ENCODE measurements at places on chromosomes 12 and 14.

GRCh38 chr12:63795944-63796343, 16.2 kb downstream of the RXYLT1 start:
- DNase-seq: no peak

DNA sequence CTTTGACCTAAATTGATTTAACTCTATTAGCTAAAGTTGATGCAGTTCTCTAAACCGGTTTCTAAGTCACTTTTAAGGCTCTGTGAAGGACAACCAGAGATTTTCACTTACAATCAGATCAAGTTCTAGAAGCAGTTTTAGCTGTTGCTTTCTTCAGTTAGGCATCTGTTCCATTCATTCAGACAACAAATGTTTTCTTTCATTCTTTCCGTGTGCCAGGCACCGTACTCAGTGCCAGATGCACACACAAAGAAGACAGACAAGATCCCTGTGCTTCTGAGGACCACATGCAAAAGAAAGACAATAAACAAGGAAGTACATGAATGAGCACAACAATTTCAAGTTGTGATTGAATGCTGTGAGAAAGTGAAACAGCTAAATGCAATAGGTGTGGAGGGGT, 11.1 kb upstream of the EGLN3 start:
- DNase-seq: no peak

- no peak for DNase-seq
Observed at GRCh38 chr14:56797569-56798446, 12.5 kb downstream of the OTX2 start.

DNA sequence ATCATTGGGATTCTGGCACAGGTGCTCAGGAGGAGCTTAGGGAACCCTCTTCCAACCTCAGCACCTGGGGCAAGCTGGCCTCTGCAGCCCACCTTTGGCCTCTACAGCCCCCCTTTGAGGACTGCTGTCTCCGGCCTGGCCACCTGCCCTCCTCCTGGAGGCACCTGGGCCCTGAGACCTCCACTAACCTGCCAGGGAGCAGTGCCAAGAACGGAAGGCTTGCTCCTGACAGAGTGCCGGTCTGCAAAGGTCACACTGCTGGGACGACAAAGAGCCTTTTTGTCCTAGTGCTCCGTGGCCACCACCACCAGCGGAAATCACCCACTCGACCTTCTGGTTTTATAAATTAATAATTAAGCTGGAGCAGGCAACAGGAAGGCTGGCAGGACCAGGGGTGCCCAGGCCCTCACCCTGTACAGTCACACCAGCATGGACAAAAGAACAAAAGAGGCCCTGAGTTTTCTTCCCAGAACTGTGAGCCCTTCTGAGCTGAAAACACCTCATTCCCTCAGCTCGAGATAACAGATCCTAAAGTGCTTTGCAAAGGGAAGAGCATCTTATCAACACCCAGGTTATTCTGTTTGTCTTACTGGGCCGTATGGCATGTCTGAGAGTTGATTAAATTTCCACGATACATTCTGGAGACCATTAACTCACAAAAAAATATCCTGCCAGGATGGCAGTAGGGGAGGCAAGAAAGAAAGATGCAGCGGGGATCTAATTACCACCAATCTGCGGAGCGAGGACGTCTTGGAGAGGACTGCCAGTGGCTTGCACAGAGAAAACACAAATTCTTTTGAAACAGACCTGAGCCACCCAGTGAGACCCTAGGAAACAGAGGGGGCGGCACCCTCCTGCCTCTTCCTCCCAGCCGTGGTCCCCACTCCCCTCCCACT, 8.2 kb downstream of the TESC start:
- DNase-seq: no peak

DNA sequence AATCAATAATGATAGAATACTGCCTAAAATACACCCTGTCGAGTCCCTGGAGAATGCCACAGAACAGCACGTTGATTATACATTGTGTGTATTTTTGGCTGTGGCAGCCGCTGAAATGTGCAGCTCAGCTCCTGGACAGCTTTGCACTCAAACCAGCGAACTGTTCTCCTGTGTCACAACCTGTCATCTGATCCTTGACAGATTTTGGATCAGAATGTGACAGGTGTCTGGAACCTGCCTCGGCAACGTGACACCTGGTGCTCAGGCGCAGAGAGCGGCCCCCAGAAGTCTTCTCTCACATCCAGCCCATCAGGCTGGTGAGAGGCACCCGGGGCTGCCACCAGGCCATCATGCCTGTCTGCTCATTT, 19.3 kb downstream of the MVK start:
- DNase-seq: no peak

DNA sequence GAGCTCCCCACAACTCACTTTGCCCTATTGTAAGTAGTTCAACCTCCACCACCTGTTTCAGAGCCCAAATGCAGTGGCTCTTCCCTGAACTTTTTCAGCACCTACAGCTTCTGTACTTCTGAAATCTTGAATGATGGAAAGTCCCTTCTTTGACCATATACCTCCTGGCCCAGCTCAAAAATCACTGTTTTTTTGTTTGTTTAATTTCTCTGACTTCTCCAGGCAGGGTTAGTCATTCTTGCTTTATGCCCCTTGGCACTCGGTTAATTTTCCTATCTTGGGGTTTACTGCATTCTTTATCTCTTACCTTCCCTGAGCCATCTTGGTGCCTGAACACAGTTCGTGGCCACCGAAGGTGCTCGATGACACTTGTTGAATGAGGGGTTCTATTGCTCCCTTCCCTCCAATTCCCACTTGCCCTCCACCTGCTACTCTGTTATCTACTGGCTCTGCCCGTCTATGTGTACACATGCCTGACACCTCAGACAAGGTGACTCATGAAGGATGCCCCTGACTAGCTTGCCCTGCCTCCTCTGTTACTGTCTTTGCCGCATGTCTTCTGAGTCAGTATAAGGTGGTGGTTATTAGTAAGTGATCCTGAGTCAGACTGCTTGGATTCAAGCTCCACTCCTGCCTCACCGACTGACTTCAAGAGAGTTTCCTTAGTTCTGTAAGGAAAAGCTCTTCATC, 4.4 kb downstream of the AMHR2 start:
- no peak for DNase-seq

DNA sequence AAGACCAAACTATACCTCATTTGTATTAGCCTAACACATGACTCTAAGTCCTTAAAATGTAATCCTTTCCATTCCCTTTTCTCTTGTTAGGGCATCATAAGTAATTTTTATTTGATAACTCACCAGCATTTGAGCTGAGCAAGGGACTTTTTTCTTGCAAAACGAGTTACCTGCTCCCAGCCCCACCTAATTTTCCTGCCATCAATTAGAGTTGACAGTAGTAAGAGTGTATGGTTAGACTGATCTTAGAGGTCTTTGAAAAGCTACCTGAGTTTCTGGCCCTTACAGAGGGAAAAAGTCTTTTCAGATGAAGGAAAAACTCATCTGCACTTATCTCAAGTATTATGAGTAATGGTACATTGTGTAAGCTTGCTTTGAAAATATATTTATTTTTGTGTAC, 33.7 kb upstream of the AMN start:
- DNase-seq: no peak

DNA sequence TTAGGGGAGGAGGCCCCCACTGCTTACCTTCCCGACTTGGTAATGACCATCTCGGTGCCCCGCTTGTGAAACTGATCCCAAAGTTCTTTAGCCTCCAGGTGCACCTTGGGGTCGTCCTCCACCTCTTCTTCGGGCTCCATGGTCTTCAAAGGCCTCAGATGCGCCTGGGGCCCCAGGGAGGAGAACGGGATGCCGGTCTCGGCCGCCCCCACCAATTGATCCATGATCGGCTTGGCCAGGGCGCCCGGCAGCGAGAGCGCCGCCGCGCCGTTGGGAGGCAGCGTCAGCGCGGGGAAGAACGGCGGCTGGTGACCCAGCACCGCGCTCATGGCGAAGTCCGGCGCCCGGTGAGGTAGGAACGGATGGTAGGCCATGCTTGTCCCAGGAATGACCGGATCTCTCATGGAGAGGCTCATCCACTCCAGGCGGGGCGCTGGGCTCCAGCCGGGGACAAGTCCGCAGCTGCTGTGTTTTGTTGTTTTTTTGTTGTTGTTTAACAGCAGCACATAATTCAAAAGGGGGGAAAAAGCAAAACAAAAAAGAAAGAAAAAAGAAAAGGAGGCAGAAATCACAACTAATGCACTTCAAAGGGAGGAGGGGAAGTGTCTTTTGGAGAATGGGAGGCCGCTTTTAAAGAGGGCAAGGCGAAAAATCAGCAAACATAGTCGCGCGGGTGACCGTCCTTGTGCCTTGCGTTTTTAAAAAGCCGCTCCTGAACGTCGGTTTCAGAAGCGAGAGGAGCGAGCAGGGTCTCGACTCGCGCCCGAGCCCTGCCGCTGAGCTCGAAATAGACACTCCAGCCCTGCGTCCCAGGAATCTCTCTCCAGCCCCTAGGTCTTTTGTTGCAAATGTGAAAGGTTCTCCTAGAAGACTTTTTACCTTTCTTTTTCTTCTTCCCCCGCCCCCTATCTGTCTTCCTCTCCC, 928 bp downstream of the TBX3 start:
- DNase-seq: no peak

DNA sequence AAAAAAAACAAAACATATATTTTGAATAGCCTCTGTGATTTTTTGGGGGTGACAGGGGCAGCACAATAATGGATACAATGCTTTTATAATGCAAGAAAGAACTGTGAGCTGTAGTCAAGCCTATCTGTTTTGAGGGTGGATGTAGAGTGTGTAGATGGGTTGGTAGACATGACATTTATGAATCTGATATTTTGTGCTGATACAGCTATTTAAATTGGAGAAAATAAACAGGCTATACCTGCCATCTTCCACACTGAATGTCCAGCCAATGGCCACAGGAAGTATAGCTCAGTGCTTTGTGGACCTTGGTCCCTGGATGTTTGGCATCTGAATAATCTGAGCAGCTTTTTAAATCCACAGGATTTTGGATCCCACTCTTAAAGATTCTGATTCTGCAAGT, 175.0 kb downstream of the NEDD1 start:
- no peak for DNase-seq

- DNase-seq: no peak
Observed at GRCh38 chr12:50077099-50077498, 8.0 kb upstream of the SMARCD1 start.

DNA sequence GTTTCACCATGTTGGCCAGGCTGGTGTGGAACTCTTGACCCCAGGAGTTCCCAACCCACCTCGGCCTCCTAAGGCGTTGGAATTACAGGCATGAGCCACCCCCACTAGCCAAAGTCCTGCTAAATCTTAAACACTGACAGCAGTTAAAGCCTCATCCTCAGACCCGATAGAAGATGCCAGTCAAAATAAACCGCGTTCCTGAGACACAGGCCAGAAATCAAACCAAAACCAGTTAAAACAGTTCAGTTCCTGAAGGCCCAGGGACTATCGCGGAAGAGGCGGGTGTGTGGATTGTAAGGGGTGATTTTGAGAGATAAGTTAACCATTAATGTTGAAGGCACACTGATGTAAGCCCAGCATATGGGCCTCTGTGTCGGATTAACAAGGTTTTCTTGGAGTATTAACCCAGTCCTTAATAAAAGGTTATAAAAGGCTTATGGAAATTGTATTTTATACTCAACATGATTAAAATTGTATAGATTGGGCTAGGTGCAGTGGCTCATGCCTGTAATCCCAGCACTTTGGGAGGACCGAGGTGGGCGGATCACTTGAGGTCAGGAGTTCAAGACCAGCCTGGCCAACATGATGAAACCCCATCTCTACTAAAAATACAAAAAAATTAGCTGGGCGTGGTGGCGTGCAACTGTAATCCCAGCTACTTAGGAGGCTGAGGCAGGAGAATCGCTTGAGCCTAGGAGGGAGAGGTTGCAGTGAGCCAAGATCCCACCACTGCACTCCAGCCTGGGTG, 18.7 kb upstream of the CDCA4 start:
- no peak for DNase-seq

DNA sequence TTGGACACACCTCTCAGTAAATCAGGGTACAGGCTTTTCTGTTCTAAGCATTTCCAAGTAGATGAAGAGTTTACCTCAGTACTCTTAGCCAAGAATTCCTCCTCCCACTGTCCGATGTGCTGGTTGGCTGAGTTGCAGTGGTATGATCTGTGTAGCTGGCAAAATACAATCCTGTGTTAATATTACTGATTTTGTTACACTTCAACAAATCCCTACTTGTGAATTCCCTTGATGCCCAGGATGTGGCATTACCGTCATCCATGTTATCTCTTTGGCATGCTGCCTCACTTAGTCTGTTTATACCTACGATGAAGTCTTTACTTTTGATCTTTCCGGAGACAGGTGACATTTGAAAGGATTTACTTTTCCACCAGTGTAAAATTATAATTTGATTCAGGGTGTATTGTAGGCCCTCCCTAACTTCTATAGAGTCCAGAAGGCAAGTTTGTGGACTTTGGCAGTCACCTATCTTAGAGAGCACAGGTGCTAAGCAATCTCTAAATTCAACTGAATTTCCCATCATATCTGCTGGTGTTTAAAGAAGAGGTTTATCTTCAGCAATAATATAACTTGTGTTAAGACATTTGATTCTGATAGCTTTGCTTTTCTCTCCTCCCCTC, 10.1 kb downstream of the CCDC196 start:
- DNase-seq: no peak

- no peak for DNase-seq
Observed at GRCh38 chr14:31414190-31414833, 6.0 kb downstream of the HEATR5A start.

DNA sequence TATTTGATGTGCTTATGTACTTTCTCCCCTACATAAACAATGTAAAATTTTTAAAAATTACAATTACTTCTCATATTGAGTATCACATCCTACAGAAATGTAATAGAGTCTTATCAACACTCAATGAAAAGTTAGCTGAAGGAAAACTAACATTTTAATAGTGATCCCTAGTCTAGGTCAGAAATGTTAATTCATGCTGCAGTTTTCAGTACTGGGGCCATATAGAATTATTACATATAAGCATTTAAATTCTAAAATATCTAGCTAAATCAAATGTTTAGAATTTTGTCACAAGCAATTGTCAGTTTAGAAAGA, 37.8 kb downstream of the SLC6A15 start:
- no peak for DNase-seq

DNA sequence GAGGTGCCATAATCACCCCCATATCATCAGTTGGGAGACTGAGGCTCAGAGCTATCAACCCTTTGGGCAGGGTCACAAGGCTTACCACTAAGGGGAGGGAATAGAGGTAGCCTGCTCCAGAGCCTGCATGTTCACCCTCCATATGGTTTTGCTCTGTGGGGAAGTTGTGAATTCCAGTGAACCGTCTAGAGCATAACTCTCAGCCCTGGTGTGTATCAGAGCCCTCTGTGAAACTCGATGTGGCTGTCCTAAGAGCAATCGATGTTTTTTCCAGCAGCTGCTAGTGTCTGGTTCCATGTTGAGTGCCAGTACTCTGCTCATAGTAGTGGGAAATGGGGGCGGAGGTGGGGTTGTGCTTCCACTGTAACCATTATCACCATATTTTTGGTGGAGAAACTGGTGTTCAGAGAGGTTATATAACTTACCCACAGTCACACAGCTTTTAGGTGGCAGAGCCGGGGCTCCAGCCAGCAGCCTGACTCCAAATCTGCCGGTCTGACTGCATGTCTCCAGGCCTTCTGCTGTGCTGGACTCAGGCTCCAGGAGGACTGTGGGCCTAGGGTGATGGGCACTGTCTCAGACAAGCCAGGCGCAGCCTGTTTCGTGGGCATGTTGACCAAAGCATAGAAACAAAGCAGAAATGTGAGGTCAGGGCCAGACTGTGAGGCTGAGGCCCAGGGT, 104.2 kb downstream of the ADCK1 start:
- DNase-seq: no peak

- DNase-seq: no peak
Observed at GRCh38 chr12:46560089-46560488, 187.5 kb upstream of the SLC38A2 start.

Measured in GF-D8 (cell line).